Activated CD4-positive, alpha-beta T cell treated with anti-CD3 and anti-CD28 coated beads, Interleukin-2, amount 10 ng/mL, durations not matched to agents 7 days and 5 days (primary cell): ENCODE measurements at places on chromosomes 3 and 15.

GRCh38 chr15:63491979-63492378 lies 12.4 kb upstream of the USP3 start:
- no peak for DNase-seq

DNA sequence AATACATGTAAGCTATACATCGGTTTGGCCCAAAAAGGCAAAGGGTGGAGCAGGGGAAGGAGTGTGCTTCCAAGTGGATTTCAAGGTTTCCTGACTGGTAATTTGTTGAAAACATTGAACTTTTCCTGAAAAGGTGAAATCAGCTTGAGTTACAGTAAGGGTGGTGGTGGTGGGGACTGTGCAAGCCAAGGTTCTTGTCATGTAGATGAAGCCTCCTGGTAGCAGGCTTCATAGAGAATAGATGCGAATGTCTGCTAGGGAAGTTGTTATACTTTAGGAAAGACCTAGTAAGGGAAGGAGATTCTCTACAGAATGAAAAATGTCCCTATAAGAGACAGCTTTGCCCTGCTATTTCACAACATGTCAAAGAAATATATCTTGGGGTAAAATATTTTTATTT lies 528.2 kb upstream of the CBLB start:
- no peak for DNase-seq

DNA sequence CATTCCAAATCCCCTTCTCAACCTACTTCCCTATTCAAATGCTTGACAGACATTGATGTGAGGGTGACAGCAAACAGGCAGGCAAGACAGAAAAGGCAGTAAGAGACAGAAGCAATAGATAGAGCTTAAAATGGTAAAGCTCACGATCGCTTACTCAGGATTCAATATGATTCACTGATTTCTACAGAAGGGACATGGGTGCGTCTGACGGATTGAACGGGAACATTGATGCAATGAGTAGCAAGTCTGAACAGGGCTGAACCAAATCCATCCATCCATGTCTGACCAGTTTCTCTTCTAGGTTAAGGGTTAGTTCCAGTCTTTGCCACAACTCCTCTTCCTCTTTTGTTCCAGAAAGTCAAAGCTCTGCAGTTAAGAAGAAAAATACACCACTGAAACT lies 35.1 kb downstream of the P2RY1 start:
- no peak for DNase-seq

DNA sequence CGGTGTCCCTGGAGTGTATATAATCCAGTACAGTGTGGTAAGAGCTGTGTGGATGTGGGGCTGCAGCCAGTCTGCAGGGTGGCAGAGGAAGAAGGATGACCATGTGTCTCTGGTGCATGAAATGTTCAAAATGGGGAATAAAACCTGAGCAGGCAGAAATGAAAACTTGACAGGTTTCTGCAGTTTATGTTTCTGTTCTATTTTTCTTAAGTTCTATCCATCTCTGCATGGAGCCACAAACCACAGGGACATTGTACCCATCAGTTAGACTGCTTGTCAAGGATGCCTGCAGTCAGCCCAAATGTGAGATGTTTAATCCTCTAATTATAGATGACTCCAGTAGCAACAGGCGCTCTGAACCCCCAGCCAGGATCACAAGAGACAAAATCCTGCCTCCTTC lies 216.7 kb downstream of the IL20RB start:
- no peak for DNase-seq

DNA sequence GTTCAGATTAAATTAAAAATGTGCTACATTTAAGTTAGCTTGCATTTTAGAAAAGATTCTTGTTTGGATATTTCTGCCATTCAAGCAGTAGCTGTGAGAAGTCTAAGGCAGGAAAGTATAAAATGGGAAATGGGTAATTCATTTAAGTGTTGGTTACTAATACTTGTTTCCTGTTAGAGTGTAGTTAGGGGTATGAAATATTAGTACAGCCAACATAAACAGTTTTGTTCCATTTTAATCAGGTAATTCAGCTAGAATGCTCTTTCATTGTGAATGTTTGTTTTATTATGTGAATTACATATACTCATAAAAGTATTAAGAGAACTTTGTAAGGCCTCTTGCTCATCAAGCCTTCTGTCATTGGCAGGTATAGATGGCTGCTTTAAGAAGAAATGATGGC lies 19.9 kb downstream of the TATDN2 start:
- no peak for DNase-seq
